ENCODE measurements at places on chromosomes 1 and 21.
A peak's percentile ranks its signal among the peaks of the same experiment; 100 is the strongest.

DNA sequence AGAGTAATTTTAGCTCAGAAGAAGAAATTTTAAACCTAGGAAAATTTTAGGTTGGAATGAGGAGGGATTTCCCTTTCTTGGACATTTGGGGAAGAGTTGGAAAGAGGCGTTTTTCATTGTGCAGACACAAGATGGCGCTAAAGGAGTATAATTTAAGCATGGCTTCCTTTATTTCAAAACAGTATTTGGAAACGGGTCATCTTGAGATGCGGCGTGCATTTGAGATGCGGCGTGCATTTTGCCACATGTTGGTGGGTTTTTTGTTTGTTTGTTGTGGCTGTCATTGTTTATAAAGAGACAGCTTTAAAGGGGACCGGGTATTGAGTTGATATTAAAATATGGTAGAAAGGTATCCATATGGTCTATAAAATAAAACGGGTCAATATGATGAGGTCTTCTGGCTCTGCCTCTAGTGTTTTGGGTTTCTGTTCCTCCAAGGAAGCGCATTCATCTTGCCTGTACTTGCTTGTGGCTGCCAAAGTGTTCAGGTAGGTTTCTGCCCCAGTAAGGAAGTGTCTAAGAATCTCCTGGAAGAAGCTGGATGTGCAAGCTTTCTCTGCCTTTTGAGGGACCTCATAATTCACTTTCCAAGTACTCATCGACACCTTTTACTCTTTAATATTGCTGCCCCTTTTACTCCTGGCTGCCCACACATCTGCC lies 210.3 kb downstream of the SLC35F3 start:
- DNase-seq: peak; percentile 42

- no peak for DNase-seq
Measured at GRCh38 chr1:168881656-168882260, 152.8 kb upstream of the DPT start.

GRCh38 chr1:245762396-245762910 lies 607.7 kb downstream of the KIF26B start:
- no peak for DNase-seq

DNA sequence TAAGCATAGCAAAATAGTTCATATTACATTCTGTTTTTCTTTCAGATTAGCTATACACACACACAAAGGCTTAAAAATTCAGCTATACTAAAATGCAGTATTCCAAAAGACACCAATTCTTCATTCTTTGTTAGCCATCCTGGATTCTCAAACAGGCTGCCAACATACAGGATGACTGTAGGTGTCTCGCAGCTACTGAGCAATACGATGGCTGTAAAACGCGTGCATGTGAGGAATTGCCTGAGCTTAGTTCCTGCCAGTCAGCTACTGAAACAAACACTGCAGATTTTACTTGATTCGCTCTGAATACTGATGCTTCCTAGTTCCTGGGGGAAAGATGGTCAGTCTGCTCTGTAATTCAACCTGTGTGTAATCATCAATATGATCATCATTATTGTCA lies 24.7 kb upstream of the HMGN1 start:
- no peak for DNase-seq

- no peak for DNase-seq
Measured at GRCh38 chr1:11535761-11536572, 57.0 kb downstream of the DISP3 start.

GRCh38 chr1:40385437-40386358 lies 12.2 kb downstream of the SMAP2 start:
- no peak for DNase-seq

GRCh38 chr1:201710632-201711597 lies 118.0 kb upstream of the IPO9 start:
- no peak for DNase-seq

- DNase-seq: no peak
Measured at GRCh38 chr1:168653567-168653966, 75.4 kb downstream of the DPT start.

GRCh38 chr1:210920258-210920657 lies 213.7 kb downstream of the KCNH1 start:
- DNase-seq: no peak

- DNase-seq: no peak
Measured at GRCh38 chr1:192530254-192530653, 45.3 kb upstream of the RGS1 start.

DNA sequence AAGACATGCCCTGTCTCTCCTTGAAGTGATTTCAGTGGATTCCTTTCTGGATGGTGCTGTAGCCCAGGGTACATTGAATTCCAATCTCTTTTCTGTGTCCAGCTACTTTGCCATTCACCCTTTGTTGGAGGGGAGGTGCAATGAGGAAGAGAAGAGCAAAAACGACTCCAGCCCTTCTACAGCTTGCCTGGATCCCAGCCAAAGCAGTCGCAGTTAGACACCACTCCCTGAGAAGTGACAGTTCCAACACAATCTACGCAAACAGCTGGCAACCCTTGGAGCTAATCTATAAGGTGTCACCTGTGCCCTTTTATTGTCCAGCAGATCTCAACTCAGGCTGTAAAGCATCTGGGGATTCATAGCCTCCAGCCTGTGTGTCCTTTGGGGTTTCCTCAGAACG lies 4.6 kb downstream of the CD244 start:
- no peak for DNase-seq

DNA sequence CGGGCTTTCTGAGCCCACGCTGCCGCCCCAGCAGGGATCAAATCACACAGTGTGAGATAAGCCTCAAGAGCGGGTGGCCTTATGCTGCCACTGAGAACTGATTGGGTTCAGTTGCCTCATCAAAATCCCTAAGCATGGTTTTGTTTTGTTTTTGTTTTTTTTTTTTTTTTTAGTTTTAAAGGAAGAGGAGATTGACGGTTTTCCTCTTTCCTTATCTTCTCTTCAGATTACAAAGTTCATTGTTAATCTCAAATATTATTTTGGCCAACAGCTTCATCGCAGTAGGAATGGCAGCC lies 651 bp downstream of the COA6 start:
- DNase-seq: no peak

DNA sequence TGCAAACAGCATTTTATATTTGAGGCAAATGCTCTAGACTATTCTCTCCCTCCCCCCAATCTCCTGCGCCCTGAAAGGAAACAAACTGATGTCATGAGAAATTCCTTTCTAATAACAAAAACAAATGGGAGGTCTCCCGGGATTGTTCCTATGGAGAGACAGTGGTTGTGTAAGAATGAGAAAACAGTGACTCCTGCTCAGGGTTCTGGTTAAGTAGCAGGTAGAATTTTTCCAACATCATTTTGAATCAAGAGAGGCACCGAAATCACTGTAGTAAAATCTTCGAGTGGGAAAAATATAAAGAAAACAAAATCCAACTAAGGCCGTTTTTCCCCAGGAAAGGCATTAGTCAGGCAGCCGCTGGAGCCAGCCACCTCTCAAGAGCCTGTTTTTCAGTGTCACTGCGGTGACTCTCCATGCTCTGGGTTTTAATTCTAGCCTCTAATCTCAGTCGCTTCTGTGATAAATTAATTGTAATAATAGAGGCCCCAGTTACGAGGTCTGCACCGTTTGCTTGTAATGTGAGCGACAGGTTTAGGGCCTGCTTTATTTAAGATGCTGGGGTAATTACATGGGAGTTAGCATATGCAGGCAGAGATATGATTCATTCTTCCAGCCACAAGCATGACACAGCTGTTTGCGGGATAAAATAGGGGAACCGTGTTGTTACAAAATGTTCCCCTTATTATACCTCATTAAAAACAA lies 80.3 kb downstream of the RNF220 start:
- peak; percentile 60 for DNase-seq
